A673 (cell line): ENCODE measurements at places on chromosomes 7 and 10.

DNA sequence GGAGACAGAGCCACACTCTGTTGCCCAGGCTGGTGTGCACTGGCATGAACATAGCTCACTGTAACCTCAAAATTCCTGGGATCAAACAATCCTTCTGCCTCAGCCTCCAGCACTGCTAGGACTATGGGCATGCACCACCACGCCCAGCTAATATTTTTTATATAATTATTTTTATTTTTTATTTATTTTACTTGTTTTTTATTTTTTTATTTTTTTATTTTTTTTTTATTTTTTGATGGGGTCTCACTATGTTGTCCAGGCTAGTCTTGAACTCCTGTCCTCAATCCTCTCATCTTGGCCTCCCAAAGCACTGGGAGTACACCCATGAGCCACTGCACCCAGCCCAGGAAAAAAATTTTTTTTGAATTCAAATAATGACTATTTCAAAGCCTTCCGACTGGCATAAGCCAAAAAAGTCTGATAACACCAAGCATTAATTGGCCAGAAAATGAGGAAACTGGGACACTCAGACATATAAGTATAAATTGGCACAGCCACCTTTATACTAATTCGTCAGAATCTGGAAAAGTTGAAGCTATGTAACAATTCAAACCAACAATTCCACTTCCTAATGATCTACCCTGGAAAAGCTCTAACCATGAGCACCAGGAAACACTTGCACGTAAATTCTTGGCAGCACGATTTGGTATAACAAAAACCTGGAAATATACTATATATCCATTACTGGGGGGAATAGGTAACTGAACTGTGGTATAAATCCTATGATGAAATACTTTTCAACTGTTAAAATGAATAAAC lies 6.3 kb downstream of the ZC3HAV1 start:
- no peak for DNase-seq

DNA sequence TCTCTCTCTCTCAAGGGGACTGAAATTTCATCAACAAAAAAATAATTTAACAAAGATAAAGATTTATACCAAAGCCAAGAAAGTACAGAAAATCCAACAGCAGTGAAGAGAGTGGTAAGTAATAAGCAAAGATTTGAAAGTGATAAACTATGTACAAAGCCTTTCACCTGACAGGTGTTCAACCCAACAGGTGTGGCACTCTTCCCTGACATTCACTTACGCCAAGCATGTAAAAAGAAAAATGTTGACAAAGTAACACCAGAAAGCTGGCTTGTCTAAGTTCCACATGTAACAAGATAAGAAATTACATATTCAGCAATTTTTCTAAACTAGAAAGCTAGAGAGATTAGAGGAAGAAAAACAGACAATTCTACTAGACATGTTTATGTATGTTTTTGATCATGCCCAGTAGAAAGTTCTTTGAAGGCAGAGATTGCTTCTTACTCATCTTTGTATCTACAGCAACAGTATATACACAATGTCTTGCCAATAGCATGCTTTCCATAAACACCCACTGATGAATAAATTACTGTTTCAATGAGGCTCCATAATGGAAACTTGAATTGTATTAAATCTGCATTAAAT lies 468.5 kb downstream of the PARD3 start:
- DNase-seq: no peak

DNA sequence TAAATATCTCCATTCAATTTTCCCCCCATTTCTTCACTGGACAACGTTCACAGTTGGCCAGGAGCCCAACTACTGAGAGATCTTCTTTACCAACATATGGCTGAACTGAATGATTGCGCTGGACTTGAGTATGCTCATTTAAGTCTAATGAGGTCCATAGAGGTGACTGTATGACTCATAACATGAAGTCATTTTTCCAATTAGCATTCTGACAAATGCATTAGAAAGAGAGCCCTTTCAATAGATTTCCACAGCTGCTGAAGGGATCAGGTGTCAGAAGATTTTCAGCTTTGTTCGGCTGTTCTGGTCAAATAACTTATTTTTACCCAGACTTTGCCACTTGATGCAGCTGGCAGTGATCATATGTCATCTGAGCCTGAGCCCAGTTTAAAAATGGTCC lies 438.0 kb downstream of the ETV1 start:
- peak; percentile 52 for DNase-seq

DNA sequence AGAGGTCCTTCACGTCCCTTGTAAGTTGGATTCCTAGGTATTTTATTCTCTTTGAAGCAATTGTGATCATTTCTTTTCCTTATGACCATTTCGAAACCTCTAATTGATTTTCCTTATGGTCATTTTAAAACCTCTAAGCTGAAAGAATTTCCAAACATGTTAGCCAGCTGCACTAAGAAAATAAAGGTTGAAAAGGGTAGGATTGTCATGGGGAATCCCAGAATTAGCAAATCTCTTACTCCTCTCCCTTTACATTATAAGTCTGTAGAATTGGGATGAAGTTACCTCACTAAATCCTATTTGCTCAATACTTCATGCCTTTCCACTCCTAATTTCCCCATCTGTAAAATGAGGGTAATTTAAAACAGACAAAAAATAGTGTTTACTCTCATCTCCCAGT lies 79.5 kb downstream of the FAM185A start:
- DNase-seq: no peak

GRCh38 chr7:28096713-28097112 lies 83.9 kb downstream of the JAZF1 start:
- peak; percentile 54 for DNase-seq

DNA sequence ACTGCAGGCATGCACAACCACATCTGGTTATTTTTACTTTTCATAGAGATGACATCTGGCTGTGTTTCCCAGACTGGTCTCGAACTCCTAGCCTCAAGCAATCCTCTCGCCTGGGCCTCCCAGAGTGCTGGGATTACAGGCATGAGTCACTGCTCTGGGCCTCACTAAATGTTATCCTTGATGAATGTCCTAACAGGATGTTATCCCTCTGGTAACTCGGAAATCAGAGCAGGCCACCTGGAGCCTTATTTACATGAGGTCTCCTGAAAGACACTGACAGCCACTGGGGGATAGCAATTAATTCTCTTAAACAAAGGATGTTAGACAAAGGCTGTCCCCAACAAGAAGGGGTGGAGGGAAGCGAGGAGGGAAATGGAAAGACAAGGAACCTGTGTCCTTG lies 4.5 kb upstream of the ZNF438 start:
- peak; percentile 65 for DNase-seq

DNA sequence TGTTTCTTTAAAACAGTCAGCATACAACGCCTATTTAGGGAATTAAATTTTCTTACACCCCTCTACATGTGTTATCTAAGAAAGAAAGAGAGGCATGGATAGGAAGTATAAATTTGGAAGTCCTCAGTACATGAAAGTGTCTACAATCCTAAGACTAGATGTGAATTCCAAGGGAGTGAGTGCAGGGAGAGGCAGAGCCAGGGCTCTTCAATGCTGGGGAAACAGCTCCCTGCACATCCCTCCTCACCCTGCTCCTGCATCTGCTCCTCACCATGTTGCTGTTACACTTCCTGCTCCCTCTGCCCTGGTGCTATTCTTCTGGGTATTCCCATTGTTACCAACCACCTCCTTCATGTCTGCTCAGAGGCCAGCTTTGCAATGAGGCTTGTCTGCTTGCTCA lies 229.1 kb upstream of the AKR1E2 start:
- DNase-seq: no peak

DNA sequence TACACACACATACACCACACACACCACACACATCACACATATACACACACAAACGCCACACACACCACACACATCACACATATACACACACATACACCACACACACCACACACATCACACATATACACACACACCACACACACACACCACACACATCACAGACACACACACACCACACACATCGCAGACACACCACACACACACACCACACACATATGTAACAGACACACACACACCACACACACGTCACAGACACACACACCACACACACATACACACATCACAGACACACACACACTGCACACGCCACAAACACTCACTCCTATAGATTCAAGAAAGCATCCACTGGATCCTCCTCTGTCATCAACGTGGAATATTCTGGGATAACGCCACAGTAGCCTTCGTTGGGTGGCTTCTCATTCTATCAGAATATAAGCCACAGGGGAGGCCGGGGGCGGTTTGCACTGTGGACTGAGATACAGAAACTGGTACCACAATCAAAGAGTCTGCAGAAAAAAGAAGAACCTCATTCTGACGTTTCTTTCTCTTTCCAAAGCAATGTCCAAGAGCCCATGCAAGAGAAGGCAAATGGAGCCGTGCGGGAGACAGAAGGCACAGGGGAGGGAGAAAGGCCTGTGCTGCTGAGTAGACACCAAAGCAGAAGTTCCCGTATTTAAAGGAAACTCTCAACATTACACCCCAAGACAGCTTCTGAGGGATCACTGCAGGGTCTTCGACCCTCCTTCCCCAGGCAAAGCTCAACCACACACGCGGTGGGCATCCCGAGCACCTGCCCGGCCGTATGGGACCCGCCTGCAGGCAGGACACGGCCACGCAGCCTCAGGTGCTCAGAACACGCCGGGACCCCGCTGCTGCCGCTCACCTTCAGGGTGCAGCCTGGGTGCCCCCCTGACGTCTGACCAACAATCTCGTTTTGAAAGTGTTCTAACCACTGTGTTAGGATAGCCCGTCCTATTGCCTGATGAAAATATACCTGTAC lies 321.2 kb downstream of the DNAJB6 start:
- DNase-seq: no peak

- no peak for DNase-seq
Measured at GRCh38 chr7:14622559-14622958, 280.0 kb downstream of the DGKB start.

DNA sequence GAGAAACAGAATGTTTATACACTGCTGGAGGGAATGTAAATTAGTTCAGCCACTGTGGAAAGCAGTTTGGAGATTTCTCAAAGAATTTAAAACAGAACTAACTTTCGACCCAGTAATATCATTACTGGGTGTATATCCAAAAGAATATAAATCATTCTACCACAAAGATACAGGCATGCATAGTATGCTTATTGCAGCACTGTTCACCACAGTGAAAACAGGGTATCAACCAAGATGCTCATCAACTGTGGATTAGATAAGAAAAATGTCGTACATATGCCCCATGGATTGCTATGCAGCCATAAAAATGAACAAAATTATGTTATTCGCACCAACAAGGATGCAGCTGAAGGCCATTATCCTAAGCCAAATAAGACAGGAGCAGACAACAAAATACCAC lies 343.1 kb upstream of the KCND2 start:
- DNase-seq: no peak

DNA sequence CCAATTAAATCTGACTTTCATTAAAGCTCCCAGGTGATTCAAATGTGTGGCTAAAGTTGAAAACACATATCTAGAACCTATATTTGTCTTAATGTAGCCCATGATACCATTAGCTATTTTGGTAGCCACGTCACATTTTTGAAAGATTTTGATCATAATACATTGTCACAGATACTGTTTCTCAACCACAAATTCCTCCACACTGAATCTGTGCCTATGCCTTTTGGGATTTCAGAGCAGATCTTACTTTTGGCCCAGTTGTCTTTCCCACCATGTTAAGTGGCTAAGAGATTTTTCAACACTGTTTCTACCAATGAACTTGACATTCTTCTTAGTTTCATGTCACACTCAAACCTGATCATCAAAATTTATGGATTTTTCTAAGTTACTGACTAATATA lies 47.4 kb downstream of the CH25H start:
- no peak for DNase-seq

DNA sequence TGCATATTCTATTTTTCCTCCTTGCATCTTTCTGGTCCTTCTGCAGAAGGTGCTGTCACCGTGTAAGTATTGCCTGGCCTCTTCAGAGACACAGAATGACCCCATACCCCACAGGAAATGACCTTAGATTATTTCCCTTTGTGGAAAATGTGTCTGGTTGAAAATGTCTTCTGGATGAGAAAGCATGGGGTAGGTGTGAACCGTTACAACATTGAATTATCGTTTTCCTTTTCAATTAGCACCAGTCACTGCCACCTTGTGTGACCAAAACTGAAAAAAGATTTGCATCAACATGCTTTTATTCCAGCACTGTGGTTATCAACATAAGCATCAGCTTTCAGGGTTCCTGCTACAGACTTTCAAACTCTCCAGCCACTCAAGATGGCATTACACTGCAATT lies 58.0 kb upstream of the CELF2 start:
- DNase-seq: no peak

DNA sequence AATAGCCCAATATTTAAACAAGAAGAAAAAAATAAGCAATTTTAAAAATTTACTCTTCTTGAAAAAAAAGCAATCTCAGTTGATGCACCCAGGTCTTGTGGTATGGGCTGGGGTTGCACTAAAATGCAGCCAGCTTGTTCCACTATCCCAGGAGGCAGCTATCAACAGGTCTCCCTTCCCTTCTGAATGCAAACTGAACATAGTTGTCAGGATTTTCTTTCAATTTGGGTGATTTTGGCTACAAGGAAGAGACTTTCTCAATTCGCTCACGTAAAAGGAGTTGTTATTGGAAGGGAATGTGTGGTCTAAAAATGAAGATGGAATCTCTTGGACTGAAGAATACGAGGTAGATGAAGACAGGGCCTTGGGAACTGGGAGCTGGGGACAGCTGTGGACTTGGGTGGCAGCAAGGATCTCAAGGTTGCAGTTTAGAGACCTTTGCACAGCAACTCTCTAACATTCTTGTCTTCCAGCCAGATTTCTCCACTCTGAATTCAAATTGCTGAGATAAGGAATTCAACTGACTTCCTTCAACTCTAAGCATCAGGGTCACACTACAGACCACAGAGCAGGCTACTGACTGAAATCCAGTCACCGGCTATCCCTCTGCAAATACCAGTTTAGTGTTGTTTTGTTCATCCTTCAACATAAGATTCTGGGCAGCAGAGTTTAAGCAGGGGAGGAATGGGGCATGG lies 3.1 kb upstream of the TMEM26 start:
- DNase-seq: no peak

DNA sequence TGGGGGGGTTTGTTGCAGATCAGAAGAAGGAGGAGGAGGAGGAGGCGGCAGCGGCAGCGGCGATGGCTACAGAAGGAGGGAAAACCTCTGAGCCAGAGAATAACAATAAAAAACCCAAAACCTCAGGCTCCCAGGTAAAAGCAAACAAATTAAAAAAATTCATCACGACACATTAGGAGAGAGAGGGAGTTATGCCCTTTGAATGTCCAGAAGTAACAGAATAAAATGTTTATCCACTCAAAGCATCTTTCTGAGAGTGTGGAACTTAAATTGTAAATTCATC lies 717 bp downstream of the SP4 start:
- DNase-seq: no peak

DNA sequence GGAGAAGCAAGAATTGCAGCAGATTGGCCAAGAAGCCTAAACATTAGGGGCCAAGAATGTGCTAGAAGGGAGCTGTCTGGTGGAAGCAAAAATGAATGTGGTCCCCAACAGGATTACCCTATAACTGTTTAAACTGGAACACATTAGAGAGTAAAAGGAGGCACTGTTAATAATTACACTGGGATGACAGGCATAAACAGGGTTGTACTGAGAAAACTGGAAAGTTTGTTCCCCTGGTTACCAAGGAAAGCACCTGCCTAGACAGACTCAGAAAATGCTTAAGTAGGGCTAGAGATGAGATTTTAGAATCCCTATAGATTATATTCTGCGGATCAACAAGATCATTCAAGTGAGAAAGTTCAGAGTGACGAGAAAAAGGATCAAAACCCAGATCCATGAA lies 100.8 kb downstream of the CTTNBP2 start:
- no peak for DNase-seq
